T-helper 9 cell (primary cell): ENCODE measurements at places on chromosomes 7 and 10.

GRCh38 chr10:119087271-119087882, 6.8 kb upstream of the EIF3A start:
- no peak for DNase-seq

- DNase-seq, result no peak
Observed at GRCh38 chr10:125006188-125006680, 64.3 kb downstream of the ZRANB1 start.

DNA sequence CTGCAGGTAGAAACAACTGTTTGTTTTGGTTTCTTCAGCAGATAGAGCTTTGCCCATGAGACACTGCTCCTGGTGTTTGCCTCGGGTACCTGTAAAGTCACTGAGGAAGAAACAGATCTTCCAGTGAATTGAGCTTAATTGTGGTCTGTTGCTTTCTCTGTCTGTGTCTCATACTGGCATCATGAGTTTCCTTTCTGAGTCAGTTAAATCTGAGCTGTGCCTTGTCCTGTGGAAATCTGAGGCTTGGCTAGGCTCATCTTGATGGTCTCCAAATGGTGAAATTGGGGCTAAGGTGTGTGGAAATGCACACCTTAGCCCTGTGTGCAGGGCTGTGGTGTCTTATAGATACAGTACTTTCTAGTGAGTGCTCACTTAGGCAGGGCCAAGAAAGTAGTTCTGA, 67.4 kb downstream of the GBF1 start:
- no peak for DNase-seq

- no peak for DNase-seq
Observed at GRCh38 chr7:81167934-81168333, 249.1 kb upstream of the SEMA3C start.

DNA sequence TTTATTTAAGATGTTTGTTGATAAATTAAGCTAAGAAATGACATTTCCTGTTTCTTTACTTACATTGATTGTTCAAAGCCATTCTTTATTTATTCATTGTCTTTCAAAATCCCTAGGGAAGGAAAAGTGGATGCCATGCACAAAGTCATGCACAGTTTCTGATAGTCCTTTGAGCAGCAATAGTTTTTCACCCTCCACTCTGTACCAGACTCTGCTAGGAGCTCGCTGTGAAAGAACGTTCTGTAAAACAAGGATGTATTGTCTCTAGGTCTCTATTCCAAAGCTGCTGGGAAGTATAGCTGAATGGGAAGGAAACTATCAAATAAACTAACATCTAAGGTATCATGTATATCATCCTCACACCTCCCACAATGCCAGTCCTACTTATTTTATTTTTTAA, 7.8 kb upstream of the NOC3L start:
- DNase-seq, result no peak

DNA sequence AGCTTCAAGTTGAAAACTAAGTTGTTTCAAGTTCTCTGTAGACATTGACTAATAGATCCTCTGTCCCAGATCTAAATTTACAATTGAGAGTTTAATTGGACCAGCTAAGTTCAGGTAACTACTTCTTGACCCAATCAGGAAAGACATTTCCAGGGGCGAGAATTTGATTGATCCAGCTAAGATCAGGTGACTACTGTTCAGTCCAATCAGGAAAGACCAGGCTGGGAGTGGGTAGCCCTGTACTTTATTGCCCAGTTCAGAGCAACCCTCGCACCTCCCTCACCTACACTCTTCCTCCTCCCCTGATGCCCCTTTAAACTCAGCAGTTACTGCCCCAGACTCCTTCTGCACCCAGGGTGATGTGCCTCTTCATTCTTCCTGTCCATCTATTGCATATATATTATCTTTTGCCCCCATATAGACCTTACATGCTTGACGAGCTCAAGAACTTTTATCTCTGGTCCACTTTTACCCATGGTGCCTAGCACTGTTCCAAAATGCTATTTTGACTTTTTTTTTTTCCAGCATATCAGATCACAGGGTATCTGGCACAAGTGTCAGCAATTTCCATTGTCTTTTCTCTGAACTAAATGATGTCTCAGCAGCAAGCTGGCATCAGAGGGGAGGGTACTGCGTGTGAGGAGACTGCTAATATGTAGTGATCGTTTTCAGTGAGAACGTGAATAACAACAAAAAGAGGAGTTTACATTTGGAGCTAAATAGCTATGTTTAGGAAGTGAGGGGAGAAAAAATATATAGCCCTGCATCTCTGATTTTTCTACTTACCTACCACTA, 169.4 kb downstream of the KIAA1217 start:
- DNase-seq, result no peak

- peak; percentile 54 for DNase-seq
Observed at GRCh38 chr10:96229568-96230030, 41.8 kb downstream of the BLNK start.

DNA sequence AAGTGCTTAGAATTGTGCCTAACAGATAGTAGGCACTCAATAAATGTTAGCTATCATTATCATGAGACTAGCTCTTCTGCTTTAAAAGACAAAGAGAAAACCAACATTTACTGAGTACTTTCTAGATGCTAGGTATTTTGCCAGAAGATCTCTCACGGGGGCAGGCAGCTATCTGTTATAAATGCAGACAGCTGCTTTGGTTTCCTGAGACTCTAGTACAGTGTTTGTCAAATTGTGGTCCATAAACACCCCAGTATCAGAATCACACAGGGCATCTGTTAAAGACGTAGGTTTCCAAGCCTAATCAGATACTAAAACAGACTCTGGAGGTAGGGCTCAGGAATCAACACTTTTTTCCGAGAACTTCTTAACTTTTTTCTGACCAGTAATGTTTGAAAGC, 13.9 kb downstream of the FAM133B start:
- no peak for DNase-seq

DNA sequence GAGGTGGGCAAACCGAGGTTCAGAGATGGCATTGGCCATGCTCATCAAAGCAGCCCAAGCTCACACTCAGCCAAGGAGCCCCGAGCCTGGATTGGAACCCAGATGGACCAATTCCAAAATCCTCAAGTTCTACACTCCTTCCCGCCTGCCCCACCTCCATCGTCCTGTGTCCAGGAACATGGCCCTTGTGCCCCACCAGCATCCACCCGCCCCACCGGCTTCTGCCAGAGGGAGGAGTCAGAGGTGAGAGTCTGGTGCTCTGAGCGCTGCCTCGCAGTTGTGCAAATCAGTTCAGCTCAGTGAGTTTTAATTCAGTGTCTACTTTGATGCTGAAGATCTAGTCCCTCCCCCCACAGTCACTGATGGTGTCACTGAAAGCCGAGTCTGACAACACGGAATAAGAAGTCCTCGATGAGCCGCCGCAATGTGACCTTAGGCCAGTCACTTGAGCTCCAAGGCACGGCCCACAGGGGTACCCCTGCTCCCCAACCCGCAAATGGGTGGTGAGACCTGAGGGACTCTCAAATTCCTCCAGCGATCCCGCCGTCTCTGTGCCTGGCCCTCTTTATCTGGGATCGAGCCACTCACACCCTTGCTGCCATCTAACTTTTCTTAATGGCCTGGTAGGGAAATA, 26.3 kb downstream of the PRKAG2 start:
- no peak for DNase-seq

GRCh38 chr10:128143531-128143930, 17.3 kb upstream of the MKI67 start:
- DNase-seq, result no peak

GRCh38 chr7:132245539-132245938, 330.7 kb downstream of the PLXNA4 start:
- DNase-seq, result no peak

- DNase-seq, result no peak
Observed at GRCh38 chr7:120859459-120859858, 1.5 kb upstream of the TSPAN12 start.
